Midbrain (tissue), 1 donor: ENCODE measurements at places on chromosomes 3 and 15.

- DNase-seq = no peak
Measured at GRCh38 chr15:67066959-67067853, 1.8 kb downstream of the SMAD3 start.

GRCh38 chr15:44769521-44769920, 33.2 kb downstream of the TRIM69 start:
- no peak for DNase-seq

- no peak for DNase-seq
Measured at GRCh38 chr15:100559330-100559729, 30.6 kb upstream of the CERS3 start.

DNA sequence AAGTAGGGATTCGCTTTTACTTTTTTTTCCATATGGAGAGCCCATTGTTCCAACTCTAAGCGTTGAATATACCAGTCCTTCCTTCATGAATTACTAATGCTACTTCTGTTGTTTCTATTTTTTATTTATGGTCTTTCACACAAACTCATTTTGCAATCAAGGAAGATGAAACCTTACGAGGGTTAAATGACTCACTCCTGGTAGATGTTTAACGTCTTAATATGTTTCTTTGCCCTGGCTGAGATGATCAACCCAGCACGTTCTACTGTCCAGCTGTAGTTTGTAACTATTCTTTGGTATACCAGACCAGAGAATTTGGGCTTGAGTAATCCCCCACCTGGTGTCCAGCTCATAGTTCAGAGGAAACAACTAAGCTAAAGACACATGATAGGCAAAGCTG, 23.1 kb downstream of the CDCP1 start:
- DNase-seq = no peak

DNA sequence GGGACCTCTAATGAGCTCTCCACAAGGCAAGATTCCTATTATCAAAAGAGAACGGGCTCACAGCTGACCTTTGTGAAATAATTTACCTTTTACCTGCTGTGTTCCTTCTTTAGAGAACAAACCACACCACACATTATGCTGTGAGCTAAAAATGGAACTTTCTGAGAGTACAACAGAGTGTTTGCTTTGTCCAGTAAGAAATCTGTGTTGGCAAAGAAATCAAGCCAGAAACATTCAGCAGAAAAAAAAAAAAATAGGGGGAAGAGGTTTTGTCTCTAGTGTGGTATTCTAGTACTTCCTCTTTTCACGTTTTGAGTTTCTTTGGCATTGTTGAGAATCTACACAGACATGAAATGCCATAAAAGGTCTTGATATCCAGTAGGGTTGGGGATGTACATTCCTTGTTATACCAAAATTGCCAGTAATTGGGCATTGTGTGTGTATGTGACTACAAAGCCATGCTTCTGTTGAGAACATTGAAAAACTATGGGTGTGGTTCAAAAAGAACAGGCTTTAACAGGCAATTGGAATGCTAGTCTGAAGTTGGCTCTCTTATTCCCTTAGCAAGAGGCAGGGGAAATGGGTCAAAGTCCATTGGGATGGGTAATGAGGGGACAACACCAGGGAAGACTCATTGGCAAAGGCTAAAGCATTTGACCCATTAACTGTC, 273.5 kb downstream of the NEK10 start:
- DNase-seq = no peak

- no peak for DNase-seq
Measured at GRCh38 chr15:101431748-101432147, 57.8 kb downstream of the PCSK6 start.

DNA sequence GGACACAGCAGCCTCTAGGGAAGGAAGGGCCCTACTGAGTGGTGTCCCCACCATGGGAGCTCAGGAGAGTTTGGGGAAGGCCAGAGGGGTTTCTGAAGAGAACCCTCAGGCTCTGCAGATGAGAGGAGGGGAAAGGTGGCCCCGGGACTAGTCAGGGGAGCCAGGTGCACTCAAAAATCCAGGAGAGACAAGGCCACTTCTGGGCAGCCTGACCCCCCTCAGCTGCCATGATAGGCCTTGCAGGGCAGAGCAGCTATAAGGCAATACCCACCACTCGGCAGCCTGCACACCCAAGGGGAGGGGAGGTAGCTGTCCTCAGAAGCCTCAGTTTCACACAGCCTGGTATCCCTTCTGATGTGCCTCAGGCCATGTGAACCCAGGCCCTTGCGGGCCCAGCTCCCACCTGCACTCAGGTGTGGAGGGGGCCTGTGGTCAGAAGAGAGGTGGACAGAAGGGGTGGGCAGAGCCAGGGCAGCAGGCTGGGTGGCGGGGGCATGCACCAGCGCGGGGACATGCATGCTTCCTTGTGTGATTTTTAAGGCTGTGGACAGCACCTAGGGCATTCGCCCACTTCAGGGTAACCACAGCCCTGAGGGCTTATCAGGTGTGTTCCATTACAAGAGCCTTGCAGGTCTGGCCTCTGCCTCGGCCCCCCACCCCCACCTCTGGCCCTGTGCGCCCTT, 34.6 kb downstream of the SRPRB start:
- no peak for DNase-seq

- DNase-seq = no peak
Measured at GRCh38 chr3:97353176-97353575, 411.4 kb upstream of the ARL6 start.

DNA sequence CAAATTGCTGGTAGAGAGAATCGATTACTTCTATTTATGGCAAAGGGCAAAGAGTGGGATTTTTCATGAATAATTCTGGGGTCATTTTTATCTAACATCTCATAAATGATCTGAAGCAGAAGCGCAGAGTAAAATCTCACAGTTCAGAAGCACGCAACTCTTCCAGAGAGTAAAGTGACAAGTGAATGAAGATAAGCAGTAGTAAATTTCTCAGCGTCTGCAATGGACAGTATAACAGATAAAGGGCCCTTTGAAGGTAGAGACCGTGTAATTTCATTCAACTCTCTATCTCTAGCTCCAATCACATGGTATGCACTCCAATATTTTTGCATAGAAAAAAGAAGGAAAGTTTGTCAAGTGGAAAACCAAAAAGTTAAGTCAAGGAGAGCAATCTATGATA, 521.1 kb upstream of the NECTIN3 start:
- no peak for DNase-seq

DNA sequence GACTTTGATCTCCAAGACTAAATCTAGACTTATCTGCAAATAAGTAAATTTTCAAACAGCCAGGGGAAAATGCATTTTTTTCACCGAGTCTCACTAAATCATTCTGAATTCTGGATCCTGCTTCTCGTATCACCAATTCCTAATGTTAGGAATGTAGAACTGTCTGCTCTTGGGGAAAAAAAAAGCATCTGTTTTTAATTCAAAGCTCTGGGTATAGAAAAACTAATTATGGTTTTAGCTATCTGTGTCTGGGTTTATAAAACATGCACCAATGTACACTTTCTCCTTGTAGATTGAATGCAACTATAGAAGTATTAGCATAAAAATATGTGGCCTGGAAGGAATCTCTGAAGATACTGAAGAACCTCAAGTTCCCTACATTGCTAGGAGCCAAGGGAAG, 4.8 kb upstream of the CDAN1 start:
- no peak for DNase-seq

DNA sequence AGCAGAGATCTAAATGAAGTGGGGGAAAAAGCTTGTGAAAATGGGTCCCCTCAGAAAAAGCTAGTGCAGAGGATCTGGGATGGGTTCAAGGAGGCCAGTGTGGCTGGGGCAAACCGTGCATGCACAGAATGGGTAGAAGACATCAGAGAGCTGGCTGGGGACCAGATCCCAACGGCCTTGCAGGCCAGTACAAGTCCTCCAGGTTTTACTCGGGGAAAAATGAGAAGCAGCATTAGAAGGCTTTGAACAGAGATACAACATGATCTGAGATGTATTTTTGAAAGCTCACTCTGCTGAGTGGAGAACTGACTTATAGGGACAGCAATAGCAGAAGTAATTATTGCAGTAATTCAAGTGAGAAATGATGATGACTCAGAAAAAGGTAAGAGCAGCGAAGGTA, 114.5 kb downstream of the HERC1 start:
- DNase-seq = no peak

GRCh38 chr3:195803289-195803908, 8.3 kb downstream of the MUC4 start:
- no peak for DNase-seq

GRCh38 chr15:62190675-62191074, 25.6 kb upstream of the C2CD4B start:
- no peak for DNase-seq

DNA sequence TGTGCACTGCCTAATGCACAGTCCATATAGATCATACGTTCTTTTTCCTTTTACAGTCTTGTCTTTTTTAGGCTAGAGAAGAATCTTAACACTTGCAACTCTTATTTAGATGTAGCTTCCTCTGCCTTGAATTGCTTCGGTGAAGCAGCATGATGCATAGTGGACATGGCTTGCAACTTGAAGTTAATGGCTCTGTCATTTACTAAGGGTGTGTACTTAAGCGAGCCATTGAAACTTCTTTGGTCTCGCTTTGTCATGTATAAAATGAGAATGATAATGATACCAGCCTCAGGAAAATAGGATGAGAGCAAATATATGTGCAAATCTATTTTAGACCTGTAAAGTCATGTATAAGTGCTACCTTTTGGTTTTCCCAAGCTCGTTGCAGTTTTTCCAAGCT, 147.4 kb downstream of the GHSR start:
- DNase-seq = no peak

- no peak for DNase-seq
Measured at GRCh38 chr15:100043692-100044091, 298.1 kb downstream of the ADAMTS17 start.

- DNase-seq = no peak
Measured at GRCh38 chr3:132981719-132982118, 56.5 kb upstream of the TMEM108 start.

GRCh38 chr3:136861890-136862616, at the start of gene NCK1:
TSS of gene NCK1 (plus strand) at chr3:136862208. CDS start at chr3:136928002, 65,794 bp downstream.
- peak; percentile 98 for DNase-seq

- no peak for DNase-seq
Measured at GRCh38 chr15:49436751-49437150, 13.7 kb downstream of the FGF7 start.

DNA sequence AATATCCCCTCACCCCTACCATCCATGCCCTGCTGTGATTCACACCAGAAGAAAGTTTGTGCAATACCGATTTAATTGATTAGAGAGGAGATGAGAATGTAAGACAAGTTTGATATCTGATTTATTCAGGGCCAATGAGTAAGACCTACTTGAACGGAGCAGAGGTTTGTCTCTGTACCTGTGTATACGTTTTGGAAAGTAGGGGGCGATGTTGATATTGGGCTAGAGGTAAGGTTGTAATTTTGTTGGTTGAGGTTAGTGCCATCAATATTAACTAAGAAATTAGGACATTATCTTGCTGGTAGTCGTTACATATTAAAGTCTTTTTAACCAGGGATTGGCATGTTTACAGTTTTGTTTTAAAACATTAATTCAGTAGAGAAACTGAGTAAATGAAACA, 20.5 kb downstream of the EAF2 start:
- DNase-seq = no peak

- no peak for DNase-seq
Measured at GRCh38 chr3:116815321-116815720, 105.7 kb downstream of the TUSC7 start.

GRCh38 chr15:25892126-25892525, 29.0 kb upstream of the ATP10A start:
- no peak for DNase-seq

GRCh38 chr15:59366333-59367021, 6.2 kb downstream of the MYO1E start:
- DNase-seq = no peak

DNA sequence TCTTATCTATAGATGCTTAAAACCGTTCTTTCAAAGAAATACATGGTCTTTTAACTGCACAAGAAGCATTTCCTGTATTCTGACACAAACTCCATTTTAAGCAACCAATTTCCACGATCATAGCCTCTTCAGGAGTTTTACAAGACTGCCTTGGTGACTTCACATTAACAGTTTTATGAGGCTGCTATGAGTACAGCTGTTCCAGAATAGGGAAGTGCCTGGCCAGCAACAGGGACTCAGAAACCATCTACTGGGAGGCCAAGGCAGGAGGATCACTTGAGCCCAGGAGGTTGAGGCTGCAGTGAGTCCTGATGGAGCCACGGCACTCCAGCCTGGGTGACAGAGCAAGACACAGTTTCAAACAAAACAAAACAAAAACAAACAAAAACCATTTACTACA, 78.4 kb downstream of the B3GNT5 start:
- DNase-seq = no peak

GRCh38 chr15:60679256-60679655, 200.3 kb upstream of the ICE2 start:
- DNase-seq = no peak

GRCh38 chr3:56989977-56990640, 70.4 kb upstream of the SPATA12 start:
- no peak for DNase-seq
